Cortex of kidney (tissue), 1 donor: ENCODE measurements at places on chromosomes 3 and 15.
A peak's percentile ranks its signal among the peaks of the same experiment; 100 is the strongest.

DNA sequence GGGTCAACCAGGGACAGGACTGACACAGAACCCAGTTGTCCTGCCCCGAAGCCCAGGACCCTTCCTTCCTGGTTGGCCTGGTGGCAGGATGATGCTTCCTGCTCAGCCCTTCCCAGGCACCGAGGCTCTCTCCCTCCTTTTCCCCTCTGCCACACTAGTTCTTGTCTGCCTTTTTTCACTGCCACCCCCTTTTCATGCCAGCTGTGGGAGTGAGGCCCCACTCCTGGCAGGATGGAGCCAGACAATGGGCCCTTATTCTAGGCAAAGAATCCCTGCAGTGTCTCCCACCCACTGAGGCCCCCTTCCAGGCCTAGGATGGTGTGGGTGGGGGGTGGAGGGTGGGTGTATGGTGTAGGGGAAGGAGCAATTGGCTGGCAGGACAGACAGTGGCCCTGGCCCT lies 1.1 kb upstream of the SCAMP5 start:
- no peak for DNase-seq

GRCh38 chr3:8739757-8740504 lies 6.3 kb downstream of the CAV3 start:
- DNase-seq: no peak

DNA sequence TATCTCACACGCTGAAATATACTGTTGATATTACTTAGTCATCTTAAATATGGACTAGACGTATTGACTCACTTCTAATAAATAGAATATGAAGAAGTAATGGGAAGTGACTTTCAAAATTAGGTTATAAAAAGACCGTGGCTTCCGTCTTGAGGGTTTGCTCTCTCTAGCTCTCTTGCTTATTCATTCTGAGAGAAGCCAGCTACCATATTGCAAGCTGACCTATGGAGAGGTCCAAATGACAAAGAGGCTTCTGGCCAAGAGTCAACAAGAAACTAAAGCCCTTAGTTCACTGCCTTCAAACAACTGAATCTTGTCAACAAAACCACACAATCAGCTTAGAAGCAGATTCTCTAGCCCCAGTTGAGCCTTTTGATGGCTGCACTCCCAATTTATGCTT lies 46.1 kb downstream of the SLC9C1 start:
- no peak for DNase-seq

GRCh38 chr3:9736831-9737230 lies 5.3 kb downstream of the BRPF1 start:
- DNase-seq: no peak

DNA sequence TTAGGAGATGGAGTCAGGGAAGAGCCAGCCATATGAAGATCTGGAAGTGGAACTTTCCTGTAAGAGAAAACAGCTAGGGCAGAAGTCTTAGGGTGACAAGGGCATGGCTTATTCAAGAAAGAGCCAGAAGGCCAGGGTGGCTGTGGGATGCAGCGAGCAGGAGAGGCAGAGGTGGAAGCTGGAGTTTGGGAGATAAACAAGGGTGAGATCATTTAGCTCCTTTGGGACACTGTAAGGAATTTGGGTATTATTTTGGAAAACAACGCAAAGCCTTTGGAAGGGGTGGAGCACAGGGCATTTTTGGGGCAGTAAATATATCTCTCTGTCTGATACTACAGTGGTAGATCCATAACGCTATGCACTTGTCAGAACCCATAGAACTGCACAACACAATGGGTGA lies 5.0 kb upstream of the IL16 start:
- DNase-seq: no peak

DNA sequence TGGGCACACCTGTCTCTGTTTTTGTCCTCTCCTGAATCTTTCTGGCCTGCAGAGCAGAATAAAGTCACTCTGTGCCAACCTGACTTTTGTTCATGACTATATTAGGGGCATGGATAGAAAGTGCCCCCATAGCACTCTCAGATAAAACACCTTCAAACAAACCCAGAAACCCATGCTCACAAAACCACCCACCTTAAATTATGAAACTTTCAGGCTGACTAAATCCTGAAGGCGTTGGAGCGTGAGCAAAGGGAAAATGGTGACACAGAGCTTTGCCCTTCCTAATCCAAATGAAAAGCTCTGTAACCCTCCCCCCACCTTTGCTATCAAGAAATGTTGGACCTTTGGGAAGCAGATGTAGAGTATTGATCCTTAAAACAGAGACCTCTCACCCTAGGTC lies 138.9 kb downstream of the IGF1R start:
- DNase-seq: no peak

DNA sequence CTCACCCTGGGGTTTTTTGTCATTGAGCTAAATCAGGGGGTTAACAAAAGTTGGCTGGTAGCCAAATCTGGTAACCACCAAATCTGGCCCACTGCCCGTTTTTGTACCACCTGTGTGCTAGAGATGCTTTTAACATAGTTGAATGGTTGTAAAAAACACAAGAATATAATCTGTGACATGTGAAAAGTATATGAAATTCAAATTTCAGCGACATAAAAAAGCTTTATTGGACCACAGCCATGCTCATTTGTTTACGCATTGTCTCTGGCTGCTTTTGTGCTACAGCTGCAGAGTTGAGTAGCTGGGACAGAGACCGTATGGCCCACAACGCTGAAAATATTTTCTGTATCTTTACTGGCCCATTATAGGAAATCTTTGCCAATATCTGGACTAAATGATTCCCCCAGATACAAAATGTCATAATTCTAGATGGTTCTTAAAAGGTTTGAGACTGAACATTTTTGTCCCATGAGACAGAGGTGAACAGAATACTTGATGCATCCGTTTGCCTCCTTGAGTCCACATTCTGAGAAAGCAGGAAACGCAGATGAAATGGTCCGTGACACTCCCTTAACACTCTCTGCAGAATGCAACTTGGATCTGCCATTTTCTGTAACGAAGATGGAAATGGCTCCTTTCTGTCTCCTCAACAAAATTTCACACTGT lies 120.9 kb upstream of the PDZRN3 start:
- no peak for DNase-seq

DNA sequence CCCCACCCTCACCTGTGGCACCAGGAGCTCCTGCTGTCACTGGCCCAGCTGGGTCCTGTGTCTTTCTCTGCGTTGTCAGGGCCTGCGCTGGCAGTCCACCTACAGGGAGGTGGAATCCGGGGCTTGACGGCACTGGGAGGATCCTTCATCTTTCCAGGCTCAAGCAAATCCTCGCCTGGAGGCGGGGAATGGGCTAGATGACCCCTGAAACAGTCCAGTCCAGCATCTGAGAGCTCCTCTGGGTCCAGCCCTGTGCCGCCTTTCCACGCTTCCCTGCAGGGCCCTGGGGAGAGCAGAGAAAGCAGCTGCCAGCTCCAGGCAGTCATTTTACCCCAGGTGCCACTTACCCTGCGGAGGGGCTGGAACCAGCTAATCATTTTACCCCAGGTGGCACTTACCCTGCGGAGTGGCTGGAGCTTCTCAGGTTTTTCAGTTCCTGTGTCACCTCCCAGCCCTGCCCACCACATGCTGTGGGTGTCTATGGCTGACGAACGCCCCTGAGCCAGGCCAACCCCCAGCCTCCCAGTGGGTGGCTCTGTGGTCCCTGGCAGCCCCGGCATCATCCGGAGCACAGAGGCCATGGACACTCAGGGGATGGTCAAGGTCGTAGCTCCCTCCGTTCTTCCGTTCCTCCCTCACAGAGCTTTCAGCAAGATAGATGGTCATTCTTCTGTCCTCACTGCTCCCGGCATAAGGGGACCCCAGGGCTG lies 17.9 kb upstream of the ADIPOQ start:
- no peak for DNase-seq

DNA sequence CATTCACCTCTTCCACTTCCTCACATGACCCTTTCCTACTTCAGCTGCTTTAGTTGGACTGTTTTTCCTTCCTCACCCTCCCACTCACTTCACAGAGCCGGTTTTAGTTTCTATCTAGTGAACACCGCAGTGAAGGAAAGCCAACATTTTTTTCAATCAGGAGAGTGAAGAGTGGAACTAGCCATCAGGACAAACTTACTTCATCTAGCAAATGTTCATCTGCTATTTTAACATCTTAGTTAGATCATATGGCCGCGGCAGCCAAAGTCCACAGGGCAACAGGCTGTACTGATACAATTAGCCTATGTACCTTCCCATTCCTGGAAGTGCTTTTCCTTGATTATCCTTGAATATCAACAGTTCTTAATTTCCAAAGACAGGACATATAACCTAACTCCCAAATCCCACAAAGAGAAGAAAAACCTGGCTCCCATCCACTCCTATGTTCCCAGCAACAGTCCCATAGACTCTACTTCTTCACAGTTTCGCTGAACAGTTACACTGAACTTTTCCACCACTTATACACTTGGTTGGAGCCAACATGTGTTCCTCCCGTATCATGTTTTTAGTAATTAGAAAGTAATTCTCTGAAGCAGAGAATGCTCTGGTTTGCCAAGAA lies 456.2 kb upstream of the THBS1 start:
- no peak for DNase-seq

- DNase-seq: no peak
These were observed 23.9 kb downstream of the CCDC13 start for GRCh38 chr3:42749025-42749752.

GRCh38 chr3:56881841-56882240 lies 80.1 kb upstream of the ARHGEF3 start:
- DNase-seq: no peak

GRCh38 chr15:52100807-52101442 lies 11.7 kb downstream of the BCL2L10 start:
- no peak for DNase-seq

DNA sequence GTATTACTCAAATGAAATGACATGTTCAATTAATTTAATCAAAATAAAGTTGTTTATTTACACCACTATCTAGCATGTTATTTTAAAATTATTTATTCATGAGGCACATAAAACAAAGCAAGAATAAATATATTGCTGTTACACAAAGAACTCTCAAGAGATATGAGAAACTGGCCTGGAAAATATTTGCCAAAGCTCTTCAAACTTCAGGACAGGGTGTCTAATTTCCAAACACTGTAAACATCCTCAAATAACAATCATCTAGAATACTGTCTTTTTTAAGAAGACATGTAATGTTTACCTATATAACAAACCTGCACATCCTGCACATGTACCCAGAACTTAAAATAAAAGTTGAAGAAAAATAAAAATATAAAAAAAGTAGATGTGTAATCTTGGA lies 876.6 kb downstream of the TUSC7 start:
- no peak for DNase-seq

- no peak for DNase-seq
These were observed 15.4 kb downstream of the IDH2 start for GRCh38 chr15:90086868-90087268.

DNA sequence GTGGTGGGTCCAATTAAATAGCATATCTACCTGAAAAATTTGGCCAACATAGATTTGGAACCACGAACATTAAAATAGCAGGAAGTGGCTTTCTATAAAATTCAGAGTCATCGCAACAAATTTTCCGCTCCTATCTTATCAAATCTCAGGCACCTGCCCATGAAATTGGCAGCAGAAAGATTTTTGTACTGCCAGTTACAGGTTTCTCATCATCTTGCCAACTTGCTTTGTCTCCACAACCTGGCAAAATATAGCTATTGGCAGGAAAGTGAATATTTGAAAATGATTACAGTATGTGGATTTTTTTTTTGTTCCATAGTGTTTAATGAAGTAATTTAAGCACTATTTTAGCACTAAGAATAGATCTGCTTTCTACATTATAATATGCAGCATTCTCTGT lies 161.6 kb upstream of the LRRC3B start:
- no peak for DNase-seq

DNA sequence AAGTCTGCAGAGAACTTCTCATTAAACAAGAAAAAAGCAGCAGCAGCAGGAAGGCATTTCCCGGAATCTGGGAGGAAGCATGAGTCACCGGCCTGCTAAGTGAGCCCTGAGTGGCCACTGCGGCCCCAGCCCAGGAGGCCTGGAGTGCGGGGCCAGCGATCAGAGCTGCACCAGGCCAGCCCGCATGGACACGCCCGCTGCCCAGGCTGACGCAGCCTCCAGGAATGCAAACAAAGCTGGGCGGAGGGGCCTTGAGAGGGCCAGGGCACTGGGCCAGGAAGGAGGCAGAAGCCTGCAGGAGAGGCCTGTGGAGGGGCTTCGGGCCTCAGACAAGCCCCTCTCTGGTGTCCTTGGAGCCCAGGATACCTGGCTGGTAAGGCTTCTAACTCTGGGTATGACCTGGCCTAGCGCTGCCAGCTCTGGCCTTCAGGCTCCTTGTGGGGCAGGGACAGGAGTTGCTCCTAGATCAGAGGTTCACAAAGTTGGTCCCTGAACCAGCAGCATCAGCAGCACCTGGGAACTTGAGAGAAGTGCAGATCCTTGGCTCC lies 101.2 kb downstream of the SMAD6 start:
- peak; percentile 48 for DNase-seq

GRCh38 chr3:195750797-195751520 lies 30.2 kb downstream of the MUC20 start:
- DNase-seq: no peak

GRCh38 chr3:114518206-114518808 lies 224.5 kb downstream of the TIGIT start:
- DNase-seq: no peak

GRCh38 chr15:99305761-99306505 lies 54.7 kb downstream of the LRRC28 start:
- no peak for DNase-seq

- DNase-seq: no peak
These were observed 17.5 kb upstream of the HHATL start for GRCh38 chr3:42720126-42720525.

- no peak for DNase-seq
These were observed 845.9 kb downstream of the TBL1XR1 start for GRCh38 chr3:176351408-176351807.

DNA sequence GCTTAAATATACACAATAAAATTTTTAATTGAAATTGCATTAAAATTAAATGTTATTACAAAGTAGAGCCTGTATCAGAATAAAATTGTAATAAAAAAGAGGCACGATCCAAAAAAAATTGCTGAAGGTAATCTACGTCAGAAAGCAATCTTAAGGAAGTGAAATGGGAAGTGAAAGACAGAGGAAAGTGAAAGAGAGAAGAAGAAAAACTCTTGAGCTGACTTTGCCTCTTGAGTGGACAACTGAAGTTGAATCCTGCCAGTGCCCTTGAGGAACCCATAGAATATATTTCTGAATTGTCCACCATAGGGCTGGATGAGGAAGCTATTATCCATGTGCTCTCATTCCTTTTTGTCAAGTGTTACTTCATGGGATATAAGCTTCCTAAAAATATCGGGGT lies 285.1 kb upstream of the STAC start:
- DNase-seq: no peak

GRCh38 chr3:9266716-9267115 lies 17.3 kb upstream of the SRGAP3 start:
- DNase-seq: no peak

GRCh38 chr15:72474912-72475628 lies 940 bp downstream of the ARIH1 start:
- DNase-seq: no peak
